Small intestine (tissue), 16 donors: ENCODE measurements at places on chromosomes 4 and X. TPM values are rescaled to one million over a fixed set of nuclear protein-coding genes. Genes with fewer than 3 reads are reported as not detected.

Gene MID1IP1
- 24.2 TPM for polyA plus RNA-seq

Gene SGCB
- polyA plus RNA-seq = 4.2 TPM

Gene CA5B
- polyA plus RNA-seq = 2.1 TPM

- no peaks in the 10 kb centered on the region for H3K36me3 ChIP-seq
- H3K4me3 ChIP-seq = no peak overlapping the region
- DNase-seq = no peak
Measured at GRCh38 chrX:154602226-154602625, 16.9 kb downstream of the CTAG1B start.

DNA sequence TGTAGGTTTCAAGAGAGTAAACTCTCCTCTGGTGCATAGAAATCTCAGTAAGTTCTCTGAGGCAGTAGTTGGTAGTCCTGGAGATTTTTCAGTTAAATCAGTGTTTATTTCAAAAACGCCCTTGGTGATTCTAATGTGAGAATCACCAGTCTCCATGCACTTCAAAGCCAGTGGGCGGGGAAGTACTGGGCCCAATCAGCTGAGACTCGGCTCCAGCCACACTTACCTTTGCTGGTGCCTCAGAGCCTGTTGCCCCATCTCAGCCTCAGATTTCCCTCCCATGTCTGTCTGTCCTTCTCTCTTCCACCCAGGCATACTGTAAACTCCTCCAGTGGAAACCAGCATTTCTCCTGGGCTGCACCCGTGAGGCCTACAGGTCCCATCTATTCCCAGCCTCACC, 7.4 kb upstream of the MGST2 start:
- H3K27ac ChIP-seq = no peak overlapping the region
- no peak overlapping the region for H3K4me3 ChIP-seq
- peaks cover 6% of the 10 kb centered on the region for H3K4me1 ChIP-seq
